ENCODE measurements at places on chromosomes 6 and 20.

DNA sequence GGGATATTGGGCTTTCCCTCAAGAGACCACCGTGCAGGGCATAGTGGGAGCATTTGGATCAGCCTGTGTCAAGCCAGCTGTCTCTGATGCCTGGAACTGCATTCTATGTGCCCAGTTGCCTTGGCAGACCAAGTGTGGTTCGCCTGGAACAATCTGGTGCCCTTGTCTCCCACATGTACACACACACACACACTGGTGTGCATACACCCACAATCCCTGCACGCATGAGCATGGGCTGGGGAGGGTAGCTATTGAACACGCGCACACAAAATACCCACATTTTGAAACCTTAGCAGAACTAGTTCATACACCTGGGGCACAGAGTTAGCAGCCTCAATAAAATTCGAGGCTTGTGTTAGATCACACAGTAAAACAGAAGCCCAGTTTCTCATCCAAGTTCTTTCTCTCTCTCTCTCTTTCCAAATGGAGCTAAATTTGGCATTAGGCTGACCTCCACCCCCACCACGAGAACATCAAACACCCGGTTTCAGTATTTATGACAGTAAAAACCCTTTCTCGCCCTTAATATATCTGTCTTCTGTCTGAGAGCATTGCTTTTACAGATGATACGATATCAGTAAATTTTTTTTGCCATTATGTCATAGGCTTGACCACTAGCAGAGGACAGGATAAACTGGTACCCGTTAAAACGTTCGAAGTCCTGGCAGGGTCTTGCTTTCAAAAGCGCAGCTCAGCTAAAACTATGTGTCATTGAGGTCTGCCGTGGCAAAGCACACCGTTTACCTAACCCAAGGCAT, 18.2 kb upstream of the NFATC2 start:
- no peak for DNase-seq

DNA sequence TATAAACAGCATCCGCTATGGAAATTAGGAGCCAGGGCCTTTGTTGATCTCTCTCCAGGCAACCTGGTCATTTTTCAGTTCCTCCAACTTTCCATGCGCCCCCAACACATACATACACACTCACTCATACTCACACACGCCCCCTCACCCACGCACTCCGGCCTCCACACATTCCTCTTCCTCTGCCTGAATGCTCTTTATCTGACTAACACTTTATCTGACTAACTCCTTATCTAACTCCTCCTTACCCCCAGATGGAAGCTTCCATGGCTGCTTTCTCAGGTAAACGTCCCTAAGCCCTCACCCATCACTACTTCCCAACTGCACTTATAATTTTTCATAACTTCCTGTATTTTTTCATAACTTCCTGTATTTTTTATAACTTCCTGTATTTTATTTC, 17.4 kb downstream of the CASS4 start:
- DNase-seq: no peak

- peak; percentile 39 for DNase-seq
Measured at GRCh38 chr6:134111062-134111677, 58.7 kb upstream of the SLC2A12 start.

- no peak for DNase-seq
Measured at GRCh38 chr20:64076061-64076997, 3.0 kb downstream of the RGS19 start.

DNA sequence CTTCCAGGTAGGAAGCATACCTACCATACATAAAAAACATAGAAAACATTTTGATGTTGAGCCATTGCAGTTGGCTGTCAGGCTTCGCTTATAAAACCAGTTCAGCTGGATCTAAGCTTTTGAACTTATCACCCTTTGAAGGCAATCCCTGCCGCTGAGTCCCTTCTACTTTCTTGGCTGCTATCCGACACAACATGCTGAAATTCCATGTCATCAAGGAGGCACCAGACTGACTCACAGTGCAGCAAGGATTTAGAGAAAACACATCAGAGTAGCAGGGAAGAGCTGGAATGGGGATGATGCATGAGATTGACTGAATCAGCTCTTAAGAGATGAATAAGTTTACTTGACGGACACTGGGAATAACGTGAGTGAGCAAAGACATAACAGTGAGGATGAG, 135.0 kb upstream of the MAN1A1 start:
- DNase-seq: peak; percentile 60

GRCh38 chr6:16719488-16719887, 41.8 kb downstream of the ATXN1 start:
- DNase-seq: no peak

GRCh38 chr20:16062661-16063581, 510.3 kb downstream of the KIF16B start:
- DNase-seq: no peak

Measured in fibroblast of gingiva (primary cell).